ENCODE measurements at places on chromosomes 1 and 21.

- DNase-seq: peak; percentile 59
These were observed 36.9 kb upstream of the QSOX1 start for GRCh38 chr1:180117764-180118116.

DNA sequence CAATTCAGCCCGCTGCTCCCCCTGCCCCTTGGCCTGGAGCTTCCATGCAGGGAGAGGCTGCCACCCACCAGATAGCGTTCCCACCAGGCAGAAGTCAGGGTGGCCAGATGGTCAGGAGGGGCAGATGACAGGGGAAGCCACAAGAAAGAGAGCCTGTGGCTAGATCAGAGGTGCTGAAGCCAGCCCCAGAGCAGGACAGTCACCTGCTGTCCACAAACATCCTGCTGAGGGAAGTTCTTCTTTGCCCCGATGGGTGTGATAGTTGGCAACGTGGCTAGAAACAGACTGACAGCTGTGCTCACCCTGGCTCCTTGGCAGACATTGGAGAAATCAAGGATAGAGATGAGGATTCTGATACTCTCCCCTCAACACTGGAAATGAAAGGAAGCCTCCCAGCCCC lies 27.2 kb upstream of the SRP9 start:
- no peak for DNase-seq

DNA sequence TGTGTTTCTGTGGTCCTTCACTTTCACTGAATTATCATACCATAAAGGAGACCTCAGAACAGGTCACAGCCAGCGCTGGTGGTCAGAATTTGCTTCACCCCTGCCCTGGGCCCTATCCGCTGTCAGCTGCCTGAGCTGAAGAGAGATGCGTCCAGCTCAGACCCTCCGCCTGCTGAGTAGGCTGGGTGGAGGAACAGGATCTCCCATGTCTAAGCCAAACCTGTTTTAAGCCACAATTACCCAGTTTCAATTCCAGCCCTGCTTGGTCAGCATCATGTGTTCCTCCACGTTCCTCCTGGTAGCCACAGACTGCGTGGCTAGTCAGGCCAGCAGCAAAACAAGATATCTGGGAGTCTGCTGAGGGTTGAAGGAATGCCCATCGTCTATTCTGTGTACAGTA lies 13.5 kb upstream of the BGLAP start:
- no peak for DNase-seq

DNA sequence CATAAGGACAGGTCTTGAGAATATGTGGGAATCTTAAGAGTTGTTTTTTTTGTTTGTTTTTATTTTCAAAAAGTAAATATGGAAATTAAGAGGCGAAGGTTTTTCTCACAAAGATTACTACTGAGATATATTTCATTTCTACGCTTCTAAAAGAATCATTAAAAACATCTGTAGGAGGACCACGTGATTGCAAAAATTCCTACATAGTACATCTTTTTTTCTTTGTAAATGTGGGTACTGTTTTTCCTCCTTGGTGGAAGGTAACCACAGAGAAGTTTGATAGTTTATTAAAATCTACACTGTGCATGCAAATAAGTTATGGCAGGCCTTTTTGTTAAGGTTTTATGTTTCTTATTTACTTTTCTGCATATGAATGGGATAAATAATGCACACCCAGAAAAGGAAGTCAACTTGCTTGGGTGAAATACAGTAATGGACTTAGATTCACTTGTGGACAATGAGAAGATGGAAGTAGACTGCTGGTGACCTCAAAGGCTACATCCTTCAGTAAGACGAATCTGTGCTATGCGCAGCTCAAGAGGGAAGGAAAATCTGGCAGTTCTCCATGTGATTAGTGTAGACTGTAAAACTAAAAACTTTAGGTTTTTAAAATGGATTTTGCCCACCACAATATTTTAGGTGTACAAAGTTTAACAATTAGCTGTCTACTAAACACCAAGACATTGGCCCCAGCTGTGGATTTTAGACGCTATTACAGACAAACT lies 2.0 kb downstream of the AK5 start:
- no peak for DNase-seq

- DNase-seq: no peak
These were observed 72.3 kb upstream of the PTBP2 start for GRCh38 chr1:96649301-96649700.

DNA sequence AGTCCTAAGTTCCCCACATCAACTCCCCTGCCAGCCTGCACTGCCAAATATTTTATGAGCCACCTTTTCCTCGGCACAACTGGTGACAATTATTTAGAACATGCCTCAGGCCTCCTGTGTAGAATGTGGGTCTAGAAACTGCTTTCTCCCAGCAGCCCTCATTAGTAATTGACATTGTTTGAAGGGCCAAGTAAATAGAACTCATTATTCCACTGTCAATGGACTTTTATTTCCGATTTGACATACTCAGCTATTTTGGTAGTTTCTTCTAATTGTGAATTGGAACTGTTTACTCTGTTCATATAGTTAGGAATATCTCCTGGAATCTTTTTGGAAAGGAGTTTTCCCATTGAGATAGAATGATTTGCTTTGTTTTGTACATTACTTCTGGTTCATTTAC lies 168.8 kb upstream of the L1TD1 start:
- DNase-seq: no peak

- no peak for DNase-seq
These were observed 1.8 kb downstream of the RNF220 start for GRCh38 chr1:44406737-44407429.

- peak; percentile 29 for DNase-seq
These were observed 59.2 kb downstream of the TIAM1 start for GRCh38 chr21:31284797-31285397.

DNA sequence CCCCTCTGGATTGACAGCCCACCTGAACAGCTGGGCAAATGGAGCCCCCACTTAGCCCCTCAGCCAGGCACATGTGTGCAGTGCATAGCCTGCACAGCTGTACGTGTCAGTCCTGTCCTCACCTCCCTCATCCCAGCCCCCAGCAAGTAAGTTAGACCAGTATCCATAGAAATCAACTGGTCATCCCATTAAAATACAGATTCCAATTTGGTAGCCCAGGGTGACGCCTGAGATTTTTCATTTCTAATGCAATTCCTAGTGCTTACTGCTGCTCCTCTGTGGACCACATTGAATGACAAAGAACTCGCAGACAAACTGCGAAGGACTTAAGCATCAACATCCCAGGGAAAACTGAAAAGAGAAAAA lies 99.0 kb upstream of the GJB5 start:
- DNase-seq: no peak

DNA sequence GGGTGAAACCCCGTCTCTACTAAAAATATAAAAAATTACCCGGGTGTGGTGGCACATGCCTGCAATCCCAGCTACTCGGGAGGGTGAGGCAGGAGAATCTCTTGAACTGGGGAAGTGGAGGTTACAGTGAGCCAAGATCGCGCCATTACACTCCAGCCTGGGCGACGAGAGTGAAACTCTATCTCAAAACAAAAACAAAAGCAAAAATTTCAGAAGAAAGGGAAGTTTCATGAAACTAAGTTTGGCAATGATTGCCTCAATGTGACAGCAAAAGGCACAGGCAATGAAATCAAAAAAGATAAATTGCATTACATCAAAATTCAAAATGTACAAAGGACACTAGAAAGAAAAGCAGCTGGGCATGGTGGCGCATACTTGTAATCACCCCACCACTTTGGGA lies 40.1 kb downstream of the BTF3L4 start:
- DNase-seq: no peak

All from stromal cell of bone marrow (primary cell).